ENCODE measurements at places on chromosomes 16 and 17. TPM values are rescaled to one million over a fixed set of nuclear protein-coding genes. Genes with fewer than 3 reads are reported as not detected.

DNA sequence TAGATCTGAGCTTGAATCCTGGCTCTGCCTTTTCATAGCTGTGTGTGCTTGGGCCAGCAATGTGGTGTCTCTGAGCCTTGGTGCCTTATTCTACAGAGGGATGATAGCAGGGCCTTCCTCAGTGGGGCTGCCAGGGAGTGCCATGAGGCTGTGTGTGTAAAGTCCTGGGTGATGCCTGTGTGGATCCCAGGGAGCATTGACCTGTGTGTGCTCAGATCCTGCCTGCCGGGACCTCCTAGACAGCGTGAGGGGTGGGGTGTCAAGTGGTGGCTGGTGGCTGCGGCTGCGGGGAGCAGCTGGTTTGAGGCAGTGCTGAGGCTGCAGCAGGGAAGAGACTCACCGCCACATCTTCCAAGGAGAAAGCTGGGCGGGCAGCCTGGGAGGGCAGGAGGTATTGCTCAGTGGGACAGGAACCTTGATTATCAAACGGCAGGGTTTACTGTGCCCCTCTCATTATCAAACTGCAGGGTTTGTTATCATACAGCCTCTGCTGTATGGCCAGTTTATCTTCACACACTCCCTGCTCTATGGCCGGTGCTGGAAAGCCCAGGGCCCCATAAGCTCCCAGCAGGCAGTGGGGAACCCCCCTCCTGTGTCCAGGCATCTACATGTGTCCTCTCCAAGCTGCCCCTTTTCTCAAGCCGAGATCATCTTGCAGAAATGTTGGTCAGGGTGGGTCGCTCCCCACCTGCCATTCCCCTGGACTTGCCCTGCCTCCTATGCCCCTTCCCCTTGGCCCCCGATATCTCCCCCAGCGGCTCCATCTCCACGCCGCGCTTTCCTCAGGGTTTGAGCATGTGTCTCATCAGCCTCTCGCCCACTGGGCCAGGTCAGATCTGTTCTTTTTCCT, 3.1 kb upstream of the ADCY7 start:
- DNase-seq: peak; percentile 43

GRCh38 chr16:85176541-85177447, 64.5 kb upstream of the CIBAR2 start:
- peak; percentile 54 for DNase-seq

- no peak for DNase-seq
These were observed 130.6 kb downstream of the DYNLRB2 start for GRCh38 chr16:80671281-80671849.

DNA sequence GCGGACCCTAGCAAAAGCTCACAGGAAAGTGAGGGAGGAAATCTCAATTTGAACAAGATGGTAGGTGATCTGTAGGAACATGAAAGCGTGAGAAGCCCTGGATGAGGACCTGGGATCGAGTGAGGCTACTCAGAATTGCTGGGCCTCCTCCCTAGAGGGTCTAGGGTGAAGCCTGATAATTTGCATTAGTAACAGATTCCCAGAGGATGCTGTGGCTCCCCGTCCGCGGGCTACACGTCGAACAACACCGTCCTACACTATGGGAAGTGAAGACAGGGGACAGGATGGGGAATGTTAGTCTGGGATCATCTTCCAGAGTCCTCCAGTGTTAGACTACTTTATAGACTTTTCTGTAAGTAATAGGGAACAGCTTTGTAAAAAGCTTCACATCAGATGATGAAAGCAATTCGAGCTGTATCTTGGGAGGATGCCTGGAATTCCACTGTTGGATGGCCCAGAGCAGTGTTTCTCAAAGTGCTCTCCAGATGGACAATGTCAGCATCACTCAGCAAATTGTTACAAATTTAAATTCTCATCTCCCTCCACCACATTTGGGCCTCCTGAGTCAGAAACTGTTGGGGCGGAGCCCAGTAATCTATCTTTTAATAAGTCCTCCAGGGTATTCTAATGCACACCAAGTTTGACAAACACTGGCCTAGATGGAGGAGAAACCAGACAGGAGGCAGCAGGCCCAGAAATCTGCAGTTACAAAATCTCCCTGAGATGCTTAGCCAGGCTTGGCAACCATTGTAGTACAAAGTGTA, 6.5 kb downstream of the FNDC8 start:
- DNase-seq: no peak

DNA sequence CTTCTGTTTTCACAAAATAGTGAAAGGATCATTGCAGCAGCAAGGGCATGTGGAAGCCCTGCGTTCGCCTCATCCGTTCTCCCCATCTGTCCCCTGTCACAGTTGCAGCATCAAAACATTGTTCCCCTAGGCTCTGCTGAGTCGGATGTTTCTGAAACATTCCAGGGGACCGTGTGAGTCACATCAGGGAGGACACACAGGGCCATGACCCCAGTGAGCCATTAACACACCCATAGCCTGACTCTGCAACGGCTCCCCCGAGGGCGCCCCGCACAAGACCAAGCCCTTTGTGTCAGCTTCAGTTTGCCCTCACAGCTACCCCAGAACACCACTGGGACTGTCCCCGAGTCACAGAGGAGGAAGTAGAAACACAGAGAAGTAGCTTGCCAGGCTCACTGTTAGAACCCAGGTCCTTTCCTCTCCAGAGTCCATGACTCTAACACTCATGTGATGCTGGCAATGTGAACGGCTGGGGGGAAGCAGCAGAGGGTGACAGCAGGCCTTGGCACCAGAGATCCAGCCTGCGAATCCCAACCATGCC, 63.3 kb upstream of the HSBP1 start:
- DNase-seq: no peak

GRCh38 chr16:1707193-1707790, 1.3 kb downstream of the MAPK8IP3 start:
- DNase-seq: peak; percentile 58

GRCh38 chr16:10932959-10933710, 9.1 kb downstream of the DEXI start:
- DNase-seq: no peak

DNA sequence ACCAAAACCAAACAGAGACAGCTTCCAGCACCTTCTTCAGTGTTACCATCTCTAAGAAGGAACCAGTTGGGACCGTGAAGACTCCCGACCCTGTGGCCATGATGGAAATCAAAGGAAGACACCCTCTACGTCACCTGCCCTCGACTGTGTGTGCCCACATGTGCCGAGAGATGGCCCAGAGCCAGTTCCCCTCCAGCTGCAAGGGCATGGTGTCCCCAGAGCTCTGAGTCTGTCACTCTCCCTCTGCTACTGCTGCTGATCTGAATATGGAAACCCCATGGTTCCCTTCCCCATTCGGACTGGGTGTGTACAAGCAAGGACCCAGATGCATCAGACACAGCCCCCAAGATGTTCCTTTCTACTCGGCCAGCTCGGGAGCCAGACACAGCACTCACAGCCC, 76.4 kb downstream of the SOCS1 start:
- no peak for DNase-seq

DNA sequence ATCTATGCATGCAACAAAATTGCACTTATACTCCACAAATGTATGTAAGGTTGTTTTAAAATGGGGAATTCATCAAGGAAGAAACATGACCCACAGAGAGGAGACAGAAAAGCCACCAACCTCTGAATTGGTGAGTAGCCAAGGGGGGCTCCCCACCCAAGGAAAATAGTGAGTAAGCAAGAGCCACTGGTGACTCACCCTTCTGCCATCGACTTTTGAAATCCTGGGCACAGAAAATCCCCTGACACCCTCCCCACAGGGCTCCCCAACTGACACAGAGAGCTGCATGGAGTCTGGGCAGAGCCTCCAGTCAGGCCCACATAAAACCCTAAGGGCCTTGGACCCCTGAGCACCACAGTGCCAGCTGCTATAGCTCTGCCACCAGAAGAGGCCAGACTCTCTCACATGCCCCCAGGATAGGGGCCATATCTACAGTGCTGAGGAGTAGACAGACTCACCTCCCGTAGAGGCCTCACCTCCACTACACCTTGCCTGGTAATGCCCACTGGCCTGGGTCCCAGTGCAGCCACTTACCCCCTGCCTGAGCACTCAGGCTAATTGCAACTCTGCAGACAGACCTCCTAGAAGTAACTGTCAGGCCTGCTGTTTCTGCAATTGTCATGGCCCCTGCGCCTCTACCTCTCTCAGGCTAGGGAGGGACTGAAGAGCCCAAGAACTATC, 244.7 kb upstream of the WSB1 start:
- DNase-seq: no peak

DNA sequence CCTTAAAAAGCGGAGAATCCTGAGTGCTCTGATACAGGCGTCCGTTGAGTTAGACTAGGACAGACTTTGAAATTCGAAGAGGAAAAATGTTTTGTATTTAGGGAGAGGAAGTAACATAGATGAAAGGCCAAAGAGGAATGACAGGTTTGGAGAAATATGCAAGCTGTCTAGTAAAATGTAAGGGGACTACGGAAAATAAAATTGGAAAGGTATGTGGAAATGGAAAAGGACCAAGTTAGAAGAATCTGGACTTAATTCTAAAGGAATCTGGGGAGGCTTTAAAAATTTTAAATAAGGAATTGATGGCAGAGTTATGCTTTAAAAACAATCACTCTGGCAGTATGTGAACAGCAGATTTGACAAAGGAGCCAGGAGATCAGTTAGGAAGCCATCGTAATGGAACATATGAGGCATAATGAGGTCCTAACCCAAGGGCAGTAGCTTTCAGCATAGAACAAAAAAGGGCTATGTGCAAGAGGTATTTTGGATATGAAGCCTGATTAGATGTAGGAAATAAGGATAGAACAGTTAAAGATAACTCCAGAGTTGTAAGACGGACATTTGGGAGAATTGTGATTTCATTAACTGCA, 38.3 kb downstream of the CYB561 start:
- DNase-seq: no peak

DNA sequence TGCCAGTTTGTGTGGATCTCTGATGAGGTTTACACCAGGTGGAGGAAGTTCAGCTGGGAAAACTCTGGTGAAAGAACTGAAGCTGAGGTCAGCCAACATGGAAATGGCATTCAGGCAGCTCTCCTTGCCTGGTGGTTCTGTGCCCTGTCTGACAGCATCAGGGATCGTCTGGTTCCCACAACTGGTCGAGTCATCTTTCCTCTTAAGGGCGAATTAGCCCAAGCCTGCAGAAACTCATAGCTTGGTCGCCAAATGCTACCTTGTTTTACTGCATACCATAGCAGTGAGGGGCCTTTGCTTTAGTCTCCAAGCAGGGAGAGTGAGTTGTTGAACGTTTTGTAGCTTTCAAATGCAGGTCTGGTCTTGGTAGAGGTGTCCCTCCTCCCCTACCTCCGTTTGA, 7.2 kb downstream of the PLCG2 start:
- no peak for DNase-seq

DNA sequence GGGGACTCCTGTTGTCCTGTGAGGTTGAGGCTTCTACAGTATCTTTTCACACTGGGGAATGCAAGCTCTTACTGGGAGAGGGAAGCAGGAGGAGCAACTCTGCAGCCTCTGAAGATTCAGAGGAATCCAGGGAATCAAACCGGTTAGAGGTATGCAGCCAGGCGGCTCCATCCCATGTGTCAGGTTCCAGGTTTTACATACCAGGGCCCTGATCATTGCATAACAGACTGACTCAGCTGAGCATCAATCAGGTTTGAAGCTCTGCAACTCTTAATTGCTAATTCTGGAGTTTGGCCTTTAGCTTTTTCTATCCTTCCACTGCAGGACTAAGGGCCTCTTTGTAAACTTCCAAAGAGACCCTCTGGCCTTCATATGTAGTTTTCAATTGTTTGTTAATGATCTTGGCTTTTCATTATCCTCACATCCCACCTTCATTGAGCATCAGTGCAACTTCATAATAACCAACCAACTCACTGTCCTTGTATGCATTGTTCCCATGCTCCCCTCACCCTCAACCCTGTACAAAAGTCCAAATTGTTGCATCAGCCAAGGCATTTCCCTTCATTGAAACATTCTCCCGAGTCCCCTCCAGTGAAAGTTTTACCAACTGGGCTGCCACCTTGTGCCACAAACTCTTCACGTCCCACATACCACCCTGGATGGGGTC, 59.7 kb upstream of the DHX40 start:
- no peak for DNase-seq

GRCh38 chr16:49556606-49557446, 183.2 kb downstream of the C16orf78 start:
- DNase-seq: peak; percentile 22

- no peak for DNase-seq
These were observed 26.3 kb downstream of the SEC14L5 start for GRCh38 chr16:4984174-4984990.

DNA sequence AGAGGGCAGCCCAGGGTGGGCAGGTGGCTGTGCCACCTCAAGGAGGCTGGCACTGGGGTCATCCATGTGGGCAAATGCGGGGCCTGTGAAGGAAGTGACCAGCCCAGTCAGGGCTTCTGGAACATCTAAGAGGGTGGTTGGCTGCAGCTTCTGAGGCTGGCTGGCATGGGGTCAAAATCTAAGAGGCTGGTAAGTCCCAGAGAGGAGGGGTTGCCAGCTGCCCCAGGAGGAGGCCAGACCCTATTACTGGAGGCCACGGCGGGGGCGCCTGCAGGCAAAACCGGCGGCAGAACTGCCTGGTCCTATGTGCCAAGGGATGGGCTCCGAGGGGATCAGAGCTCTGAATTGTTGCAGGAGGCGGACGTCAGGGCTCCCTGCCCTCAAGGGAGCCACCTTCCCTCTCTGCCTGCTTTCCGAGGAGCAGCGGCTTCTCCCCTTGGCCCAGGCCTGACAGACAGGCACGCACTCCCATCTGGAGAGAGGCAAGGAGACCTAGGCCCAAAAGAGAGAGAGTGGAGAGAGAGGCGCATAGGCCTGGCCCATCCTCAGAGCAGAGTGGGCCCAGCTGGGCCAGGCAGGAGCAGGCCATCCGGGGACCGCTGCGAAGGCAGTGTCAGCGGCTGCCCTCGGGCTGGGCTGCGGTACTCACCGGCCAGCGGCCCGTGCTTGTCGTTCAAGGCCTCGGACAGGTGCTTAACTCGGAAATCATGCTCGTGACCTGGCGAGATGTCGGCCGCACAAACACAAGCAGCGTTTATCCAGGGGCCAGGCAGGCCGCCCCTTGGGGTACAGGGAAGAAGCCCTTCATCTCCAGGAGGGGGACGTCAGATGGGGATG, 10.9 kb downstream of the ZACN start:
- no peak for DNase-seq

DNA sequence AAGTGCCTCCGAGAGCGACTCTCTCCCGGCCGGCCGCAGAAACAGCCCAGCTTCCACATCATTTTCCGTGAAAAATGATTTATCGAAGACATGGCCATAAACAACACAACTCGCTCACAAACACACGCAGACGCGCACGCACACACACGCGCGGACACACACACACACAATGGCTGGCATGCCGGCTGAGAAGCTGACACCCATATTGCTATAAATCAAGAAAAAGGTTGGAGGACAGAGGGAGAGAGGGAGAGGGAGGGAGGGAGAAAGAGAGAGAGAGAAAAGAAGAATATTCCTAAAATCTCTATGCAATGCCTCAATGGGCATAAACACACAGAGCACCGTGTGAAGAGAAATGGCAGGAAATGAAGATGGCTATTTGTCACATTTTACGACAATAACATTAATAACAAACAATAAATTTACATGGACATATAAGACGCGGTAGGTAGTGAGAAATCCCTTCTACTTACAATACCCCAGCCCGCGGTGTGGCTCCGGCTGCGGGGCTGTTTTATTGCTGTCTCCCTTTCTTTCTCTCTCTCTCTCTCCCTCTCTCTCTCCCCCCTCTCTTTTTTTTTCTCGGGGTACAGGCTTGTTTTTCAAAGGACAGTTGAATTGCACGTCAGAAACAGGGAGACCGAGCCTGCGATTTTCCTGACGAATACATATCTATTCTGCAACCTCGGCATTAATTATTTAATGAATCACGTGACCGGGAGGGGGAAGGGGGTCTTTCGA, 9.5 kb downstream of the HOXB4 start:
- DNase-seq: no peak

HASPIN gene
- 7.2 TPM for polyA plus RNA-seq

OGFOD3 gene
- 34.5 TPM for polyA plus RNA-seq

TMEM235 gene
- polyA plus RNA-seq: not detected

TIMM22 gene
- polyA plus RNA-seq: 10.1 TPM

CALB2 gene
- polyA plus RNA-seq: not detected

RANBP10 gene
- polyA plus RNA-seq: 10.2 TPM

ZFPM1 gene
- polyA plus RNA-seq: 5.5 TPM
